ENCODE measurements at places on chromosomes 1 and 21.

DNA sequence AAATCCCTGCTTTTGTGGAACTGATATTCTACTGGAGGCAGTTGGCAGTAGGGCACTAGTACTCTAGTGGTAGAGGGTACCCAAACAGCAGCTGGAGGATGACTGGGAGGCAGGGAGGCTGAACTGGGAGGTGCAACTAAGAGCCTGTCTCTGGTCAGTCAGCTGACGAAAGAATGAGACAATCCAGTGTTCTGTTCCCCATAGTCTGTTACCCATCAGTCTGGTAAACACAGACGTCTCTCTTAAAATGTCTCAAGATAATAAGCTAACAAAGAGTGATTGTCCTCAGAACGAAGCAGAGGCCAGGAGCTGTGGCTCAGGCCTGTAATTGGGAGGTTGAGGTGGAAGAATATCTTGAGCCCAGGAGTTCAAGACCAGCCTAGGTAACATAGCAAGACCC, 30.4 kb downstream of the TFAP2E start:
- DNase-seq, result no peak

DNA sequence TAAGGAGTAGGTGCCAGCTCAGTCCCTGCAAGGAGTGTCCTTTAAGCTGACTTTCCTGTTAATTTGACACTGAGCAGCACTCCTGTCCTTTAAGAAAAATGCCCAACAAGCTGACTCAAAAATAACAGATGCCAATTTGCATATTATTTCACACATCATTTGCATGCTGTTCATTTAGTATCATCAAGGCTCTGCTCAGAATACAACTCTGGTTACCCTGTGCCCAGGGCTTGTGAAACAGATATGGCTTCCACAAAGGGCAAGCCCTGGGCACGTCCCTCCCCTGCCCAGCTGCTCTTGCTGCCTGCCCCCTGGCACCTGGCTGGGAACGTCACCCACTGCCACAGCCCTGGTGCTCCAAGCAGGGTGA, 10.3 kb downstream of the KCNN3 start:
- no peak for DNase-seq

- DNase-seq, result no peak
These were observed 2.2 kb upstream of the CD1B start for GRCh38 chr1:158333405-158334155.

GRCh38 chr1:245686006-245686405, 531.2 kb downstream of the KIF26B start:
- no peak for DNase-seq

GRCh38 chr1:19481826-19482398, 3.4 kb downstream of the CAPZB start:
- DNase-seq, result no peak

DNA sequence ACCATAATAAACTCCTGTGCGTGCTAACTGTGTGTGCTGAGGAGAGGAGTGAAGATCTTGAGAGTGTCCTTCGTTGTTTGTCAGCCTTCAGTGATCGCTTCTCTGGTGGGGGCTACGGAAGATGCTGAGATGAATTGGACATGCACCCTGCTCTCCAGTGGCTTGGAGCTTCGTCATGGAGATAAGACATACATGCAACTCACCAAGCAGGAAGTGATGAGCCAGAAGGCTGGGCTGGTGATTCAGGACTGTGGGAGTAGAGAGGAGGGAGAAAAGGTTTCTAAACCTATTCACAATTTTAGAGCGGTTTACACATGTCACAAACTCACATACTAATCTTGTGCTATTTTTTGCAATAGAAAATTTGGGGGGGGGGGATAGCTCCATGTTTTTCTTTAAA, 128.9 kb upstream of the ADAR start:
- DNase-seq, result no peak

DNA sequence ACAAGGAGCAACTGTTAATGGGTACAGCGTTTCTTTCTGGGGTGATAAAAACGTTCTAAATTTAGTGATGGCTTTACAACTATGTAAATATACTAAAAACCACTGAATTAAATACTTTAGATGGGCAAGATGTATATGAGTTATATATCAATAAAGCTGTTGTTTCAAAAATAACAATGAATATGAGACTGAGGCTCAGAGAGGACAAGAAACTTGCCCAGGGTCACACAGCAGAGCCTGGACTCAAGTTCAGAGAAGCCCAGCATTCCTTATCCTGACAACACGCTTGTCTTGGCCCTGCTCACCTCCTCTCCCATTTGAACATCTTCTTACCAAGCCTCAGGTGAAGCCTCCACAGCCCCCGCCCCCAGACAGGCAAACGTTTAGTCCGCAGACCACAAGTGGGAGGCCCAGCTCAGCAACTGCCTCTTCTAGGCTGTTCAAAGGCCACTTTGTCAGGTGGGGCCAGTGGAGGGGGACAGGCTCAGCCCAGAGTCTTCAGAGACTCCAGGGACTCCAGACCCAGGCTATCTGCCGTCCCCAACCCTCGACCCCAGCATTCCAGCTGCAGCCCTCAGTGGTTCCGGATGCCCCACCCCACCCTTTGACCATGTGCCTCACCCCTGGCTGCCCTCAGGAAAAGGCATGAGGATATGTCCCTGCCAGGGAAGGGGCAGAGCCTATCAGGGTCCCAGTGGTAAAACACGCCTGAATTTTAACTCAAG, 17.9 kb downstream of the SDC3 start:
- DNase-seq, result no peak

GRCh38 chr1:236235116-236235515, 46.6 kb downstream of the ERO1B start:
- DNase-seq, result no peak

DNA sequence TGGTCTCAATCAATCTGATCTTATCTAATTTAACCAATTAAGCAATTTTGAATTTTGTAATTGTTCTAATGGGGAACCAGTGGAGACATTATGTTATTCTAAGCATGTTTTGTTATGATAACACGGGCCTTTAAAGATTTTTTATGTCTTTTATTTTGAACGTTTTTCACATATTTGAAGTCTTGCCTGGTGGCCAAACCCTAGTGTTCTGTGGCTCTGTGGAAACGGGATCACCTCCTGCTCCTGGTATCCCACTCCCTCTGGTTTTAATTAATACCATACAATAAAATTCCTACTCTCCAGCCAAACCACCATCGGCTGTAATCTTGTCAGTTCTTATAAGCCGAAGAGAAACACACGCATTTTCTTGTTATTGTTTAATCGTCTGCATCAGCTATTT, 22.9 kb upstream of the LMO4 start:
- DNase-seq, result no peak

GRCh38 chr1:210938416-210938925, 195.5 kb downstream of the KCNH1 start:
- DNase-seq, result no peak

GRCh38 chr1:117009132-117009531, 7.6 kb downstream of the CD101 start:
- no peak for DNase-seq

- no peak for DNase-seq
These were observed 109.2 kb upstream of the RAB4A start for GRCh38 chr1:229161740-229162139.

DNA sequence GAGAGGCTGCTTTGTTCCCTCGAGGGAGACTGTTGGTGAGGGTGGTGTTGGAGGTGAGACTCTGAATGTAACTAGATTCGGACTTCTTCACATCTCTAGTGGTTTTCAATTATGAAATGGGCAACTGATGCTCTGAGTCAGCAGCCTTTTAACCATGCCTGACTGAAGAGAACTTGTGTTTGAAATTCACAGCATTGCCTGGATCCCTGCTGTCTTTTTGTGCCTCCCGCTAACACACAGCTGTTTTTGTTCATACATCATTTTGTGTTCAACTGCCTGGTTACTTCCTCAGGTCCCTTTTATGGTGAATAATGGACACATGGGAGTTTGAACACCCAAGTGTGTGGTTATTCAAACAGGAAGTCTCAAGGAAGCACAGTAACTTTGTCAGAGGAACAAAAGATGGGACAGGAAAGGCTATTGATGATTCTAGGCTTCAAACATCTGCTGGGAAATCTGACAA, 16.8 kb downstream of the LAMC1 start:
- DNase-seq, result no peak

DNA sequence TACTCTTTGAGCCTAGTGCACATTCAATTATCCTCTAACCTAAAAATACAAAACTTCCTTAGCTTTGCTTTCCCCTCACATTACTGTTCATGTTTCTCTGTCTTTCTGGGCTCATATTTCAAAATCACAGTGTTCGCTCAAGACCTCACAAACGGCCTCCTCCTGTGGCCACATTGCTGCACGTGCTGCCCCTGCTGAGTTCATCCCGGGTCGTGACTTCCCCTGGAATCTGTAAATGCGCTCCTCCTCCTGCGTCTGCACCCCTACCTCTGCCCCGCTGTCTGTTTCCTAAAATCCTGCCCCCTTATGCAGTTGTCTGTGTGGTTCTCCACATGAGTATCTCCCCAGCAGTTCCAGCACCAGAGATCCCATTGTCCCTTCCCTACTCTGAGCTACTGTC, 45.5 kb upstream of the RAVER2 start:
- no peak for DNase-seq

DNA sequence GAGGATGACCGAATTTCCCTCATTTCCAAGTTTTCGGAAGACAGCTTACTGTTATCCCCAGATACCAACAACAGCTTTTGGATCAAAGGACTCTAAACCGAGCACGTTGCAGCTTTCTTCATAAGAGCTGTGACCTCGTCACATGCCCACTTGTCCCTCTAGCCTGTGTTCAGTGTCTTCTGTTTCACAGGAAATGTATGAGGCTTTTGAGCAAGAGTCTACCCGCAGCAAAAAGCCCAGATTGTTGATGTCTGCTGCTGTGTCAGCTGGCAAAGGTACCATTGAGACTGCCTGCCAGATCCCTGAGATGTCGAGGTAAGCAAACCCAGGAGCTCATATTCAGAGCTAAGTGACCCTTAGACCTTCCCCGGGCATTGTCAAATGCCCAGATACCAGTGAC, 24.1 kb downstream of the CHI3L2 start:
- no peak for DNase-seq

GRCh38 chr1:183777328-183777727, 27.6 kb upstream of the RGL1 start:
- DNase-seq, result no peak

- no peak for DNase-seq
These were observed 45.0 kb upstream of the KIRREL1 start for GRCh38 chr1:157948312-157949073.

DNA sequence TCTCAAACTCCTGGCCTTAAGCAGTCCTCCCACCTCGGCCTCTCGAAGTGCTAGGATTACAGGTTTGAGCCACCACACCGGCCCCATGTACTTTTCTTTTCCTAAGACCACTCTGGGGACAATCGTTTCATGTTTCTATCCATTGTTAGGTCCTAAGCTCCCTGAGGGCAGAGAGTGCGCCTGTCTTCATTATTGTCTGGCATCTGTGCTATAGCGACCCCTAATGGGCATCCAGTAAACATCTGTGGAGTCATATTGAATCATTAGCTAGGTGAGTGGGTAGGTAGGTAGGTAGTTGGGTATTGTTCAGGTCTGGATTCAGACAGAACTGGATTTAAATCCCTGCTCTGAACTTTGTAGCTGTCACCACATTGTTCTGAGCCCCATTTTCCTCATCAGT, 66.1 kb downstream of the TMEM53 start:
- DNase-seq, result no peak

- no peak for DNase-seq
These were observed 543.7 kb upstream of the PKN2 start for GRCh38 chr1:88140325-88140724.

- no peak for DNase-seq
These were observed 306.3 kb upstream of the DUSP10 start for GRCh38 chr1:222048094-222048595.

DNA sequence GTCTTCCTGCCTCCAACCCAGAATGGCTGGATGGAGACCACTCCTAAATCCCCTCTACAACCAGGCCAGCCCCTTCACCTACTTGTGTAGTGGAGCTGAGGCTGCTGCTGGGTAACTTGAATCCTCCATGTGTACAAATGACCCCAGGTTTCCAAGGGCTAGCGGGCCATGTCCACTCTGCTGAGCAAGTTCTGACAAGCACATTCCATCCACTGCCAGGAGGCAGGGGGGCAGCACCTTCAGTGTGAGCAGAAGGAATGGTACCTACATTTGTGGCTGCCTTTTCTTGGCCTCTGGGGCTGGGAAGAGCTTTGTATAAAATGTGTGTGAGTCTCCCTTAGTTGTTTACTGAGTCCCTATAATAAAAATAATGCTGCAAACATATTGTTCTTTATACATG, 14.5 kb downstream of the KIAA0040 start:
- no peak for DNase-seq

DNA sequence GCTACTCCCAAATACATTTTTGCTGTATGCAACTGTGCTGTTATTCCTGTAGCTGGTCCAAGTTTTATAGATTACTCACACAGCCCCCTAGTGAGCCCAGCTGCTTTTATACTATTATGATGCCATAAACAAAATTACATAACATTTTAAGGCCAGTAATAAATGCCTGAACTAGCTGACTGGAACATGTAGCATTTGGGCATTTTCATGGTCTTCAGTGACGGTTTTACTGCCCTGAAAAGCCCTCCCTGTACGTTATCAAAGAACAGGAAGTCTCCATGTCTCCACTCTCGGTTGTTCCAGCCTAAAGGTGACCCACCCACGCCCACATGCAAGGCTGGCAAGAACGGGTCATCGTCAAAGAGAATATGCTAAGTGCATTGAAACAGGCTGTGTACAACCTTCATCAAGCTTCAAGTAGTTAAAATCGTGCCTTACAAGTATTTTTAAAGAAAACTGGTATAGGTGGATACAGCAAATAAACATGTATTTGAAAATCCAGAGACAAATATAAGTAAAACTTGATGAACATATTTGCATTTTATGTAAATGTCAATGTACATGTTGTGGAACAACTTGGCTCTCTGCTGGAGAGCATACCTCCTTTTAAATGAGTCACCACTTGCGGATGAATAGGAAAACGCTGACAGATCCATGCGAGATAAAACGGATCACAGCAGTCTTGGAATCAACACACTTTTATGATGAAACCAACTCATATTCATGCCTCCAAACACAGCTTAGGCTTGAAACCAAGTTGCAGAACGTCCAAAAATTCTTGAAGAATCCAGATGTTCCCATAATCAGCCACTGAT, 520.5 kb downstream of the SMYD3 start:
- no peak for DNase-seq

- DNase-seq, result no peak
These were observed 10.4 kb upstream of the GALE start for GRCh38 chr1:23810818-23811540.

- DNase-seq, result no peak
These were observed 18.9 kb downstream of the ZNF362 start for GRCh38 chr1:33275195-33275594.

GRCh38 chr1:60436186-60436585, 362.6 kb upstream of the C1orf87 start:
- no peak for DNase-seq

DNA sequence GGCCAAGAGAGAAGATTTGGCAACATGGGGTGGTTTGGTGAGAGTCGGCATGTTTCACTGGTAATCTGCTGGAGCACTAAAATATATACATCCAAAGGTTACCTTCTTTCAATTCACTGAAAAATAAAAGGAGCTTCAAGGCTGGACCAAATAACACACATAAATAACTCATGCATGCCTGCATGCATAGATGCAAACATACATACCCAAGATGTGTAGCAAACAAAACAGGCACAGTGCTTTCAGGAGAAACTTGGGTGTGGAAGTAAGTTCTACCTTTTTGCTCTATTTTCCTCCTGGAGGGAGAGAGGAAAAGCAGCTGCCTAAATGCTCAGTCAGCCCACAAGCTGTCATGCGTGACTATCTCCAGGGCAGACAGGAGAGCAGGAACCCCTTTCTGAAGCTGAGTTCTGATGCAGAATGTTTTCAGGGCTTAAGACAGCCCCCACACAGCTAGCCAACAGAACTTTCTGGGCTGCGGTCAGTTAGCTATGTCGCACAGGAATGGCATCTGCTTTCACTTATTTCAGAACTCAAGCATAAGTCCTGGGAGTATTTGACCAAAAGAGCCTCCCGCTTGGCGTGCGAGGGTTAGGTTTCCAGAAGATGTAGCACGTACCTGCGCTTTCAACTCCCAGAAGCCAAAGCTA, 166.2 kb downstream of the TOMM20 start:
- DNase-seq, result no peak
